ENCODE measurements at places on chromosomes 3 and 15. TPM values are rescaled to one million over a fixed set of nuclear protein-coding genes. Genes with fewer than 3 reads are reported as not detected.

DNA sequence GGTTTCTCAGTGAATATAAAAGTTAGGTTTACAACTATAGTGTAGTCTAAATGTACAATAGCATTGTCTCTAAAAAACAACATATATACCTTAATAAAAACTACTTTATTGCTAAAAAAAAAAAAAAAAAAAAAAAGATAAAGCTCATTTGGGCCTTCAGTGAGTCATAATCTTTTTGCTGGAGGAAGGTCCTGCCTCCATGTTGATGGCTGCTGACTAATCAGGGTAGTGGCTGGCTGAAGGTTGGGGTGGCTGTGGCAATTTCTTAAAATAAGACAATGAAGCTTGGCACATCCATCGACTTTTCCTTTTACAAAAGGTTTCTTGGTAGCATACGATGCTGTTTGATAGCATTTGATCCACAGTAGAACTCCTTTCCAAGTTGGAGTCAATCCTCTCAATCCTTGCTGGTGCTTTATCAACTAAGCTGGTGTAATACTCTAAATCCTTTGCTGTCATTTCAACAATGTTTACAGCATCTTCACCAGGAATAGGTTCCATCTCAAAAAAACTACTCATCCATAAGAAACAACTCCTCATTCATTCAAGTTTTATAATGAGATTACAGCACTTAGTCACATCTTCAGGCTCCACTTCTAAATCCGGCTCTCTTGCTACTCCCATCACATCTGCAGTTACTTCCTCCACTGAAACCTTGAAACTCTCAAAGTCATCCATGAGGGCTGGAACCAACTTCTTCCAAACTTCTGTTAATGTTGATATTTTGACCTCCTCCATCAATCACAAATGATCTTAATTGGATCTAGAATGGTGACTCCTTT is 13.3 kb downstream of the ZNF280D start:
- no peak for DNase-seq

GRCh38 chr3:60757724-60758123 is 493.5 kb downstream of the FHIT start:
- DNase-seq: no peak

DNA sequence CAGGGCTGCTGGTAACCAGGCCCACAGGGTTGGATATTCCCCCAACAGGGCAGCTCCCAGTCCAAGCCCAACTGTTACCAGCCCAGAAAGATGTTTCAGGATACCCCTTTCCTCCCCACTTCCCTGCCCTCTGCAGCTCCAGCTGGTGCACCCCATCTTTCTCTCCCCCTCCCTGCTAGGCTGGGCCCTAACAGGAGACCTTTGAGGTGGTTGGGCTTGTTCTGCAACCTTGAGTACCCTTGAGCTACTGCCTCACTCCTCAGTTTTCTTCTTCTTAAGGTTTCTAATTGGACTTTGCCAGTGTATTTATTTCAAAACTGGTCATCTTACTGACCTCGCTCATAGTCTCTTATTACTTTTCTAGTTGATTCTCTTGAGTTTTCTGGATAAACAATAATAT is 16.9 kb upstream of the INSYN1 start:
- DNase-seq: no peak

GRCh38 chr15:101168463-101168824 is 83.4 kb downstream of the CHSY1 start:
- no peak for DNase-seq

- DNase-seq: no peak
Measured at GRCh38 chr15:74815121-74815934, 2.7 kb downstream of the LMAN1L start.

- no peak for DNase-seq
Measured at GRCh38 chr3:43213631-43214030, 72.7 kb upstream of the SNRK start.

DNA sequence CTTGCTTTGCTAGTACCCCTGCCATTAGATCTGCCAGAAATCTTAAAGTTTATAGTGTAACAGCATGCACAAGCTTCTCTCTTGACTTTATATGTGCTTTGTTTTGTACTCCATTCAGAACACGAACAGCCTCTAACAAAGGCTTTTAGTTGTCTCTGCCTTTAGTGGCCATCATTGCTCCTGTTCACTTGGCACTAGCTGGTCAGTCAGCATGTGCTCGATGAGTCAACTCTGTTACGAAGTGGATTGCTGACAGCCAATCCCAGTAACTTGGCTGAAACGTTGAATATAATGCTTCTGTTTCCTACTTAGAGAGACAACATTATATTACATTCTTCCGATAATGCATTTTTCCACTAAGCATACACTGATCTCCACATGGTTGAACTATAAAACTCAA is 349.2 kb downstream of the NAALADL2 start:
- DNase-seq: no peak

DNA sequence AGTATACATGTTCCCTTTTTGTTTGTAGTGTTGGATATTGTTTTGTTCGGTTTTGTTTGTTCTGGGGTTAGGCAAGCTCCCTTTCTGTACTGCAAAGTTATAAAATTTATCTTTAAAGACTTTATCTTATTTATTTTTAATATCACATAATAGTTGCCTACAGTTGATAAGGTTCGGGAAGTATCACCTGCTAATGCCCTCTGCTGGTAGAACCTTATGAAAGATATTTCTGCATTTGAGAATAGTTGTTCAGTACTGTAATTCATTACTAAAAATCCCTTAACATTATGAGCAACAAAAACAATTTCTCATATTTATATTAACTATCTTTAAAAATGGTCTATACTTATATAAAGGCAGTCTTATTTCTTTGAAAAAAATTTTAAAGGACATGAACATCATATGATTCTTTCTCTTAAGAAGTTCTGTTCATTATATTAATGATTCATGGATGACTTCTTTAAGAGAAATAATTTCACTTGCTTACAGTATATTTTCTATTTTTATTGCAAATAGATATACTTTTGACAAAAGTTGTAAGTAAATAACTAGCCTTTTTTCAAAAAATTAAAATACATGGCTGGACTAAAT is 1126.8 kb downstream of the SI start:
- DNase-seq: no peak

DNA sequence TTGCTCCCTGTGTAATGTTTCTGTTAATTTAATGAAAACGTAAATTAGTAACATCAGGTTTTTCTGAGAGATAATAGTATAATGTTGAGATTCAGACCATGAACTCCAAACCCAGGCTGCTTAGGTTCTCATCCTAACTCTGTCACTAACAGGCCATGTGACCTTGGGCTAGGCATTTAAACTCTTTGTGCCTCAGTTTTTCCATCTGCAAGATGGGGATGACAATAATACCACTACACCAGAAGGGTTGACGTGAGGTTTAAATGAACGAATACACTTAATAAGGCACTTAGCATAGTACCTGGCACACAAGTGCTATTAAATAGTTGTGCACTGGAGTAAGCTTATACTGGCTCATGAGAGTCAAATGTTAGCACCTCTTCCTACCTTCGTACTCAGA is 370.8 kb downstream of the MAGI1 start:
- no peak for DNase-seq

DNA sequence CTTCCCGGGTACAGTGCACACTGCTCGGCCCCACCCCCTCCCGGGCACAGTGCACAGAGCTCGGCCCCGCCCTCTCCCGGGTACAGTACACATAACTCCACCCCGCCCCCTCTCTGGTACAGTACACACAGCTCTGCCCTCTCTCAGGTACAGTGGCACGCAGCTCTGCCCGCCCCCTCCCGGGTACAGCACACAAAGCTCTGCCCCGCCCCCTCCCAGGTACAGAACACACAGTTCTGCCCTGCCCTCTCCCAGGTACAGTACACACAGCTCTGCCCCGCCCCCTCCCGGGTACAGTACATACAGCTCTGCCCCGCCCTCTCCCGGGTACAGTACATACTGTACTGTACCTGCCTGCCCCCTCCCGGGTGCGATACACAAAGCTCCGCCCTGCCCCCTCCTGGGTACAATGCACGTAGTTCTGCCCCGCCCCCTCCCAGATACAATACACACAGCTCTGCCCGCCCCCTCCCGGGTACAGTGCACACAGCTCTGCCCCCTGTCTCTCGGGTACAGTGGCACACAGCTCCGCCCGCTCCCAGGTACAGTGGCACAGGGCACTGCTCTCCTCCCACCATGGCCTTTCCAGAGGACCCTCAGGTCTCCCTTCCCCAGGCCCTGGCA is 16.4 kb upstream of the PRR20G start:
- DNase-seq: no peak

- DNase-seq: no peak
Measured at GRCh38 chr3:129211772-129212171, 28.1 kb upstream of the CNBP start.

The CPN2 gene
- not detected for total RNA-seq

The PTH1R gene
- total RNA-seq: not detected

The ST3GAL6 gene
- total RNA-seq: not detected

The C3orf70 gene
- 0.05 TPM for total RNA-seq

The TP63 gene
- 1.1 TPM for total RNA-seq

The PPP1R2 gene
- 75.2 TPM for total RNA-seq

The MORC1 gene
- total RNA-seq: not detected

The BNC1 gene
- not detected for total RNA-seq

The C3orf20 gene
- 0.28 TPM for total RNA-seq

Data from activated CD4-positive, alpha-beta T cell treated with anti-CD3 and anti-CD28 coated beads, Interleukin-2, amount 10 ng/mL, durations not matched to agents 24 days and 14 days (primary cell).